Ovary (tissue), 10 donors: ENCODE measurements at places on chromosomes 6 and 20. TPM values are rescaled to one million over a fixed set of nuclear protein-coding genes. Genes with fewer than 3 reads are reported as not detected.
A peak's percentile ranks its signal among the peaks of the same experiment; 100 is the strongest.

Gene CSNK2A1
- total RNA-seq, result 97.7 TPM

- H3K27me3 ChIP-seq, result no peaks in the 10 kb centered on the region
- peaks cover 21% of the 10 kb centered on the region for H3K4me1 ChIP-seq
- H3K27ac ChIP-seq, result peak overlapping the region; percentile 79
- DNase-seq, result no peak
- no peak overlapping the region for H3K4me3 ChIP-seq
These were observed 62.5 kb upstream of the PTGIS start for GRCh38 chr20:49630396-49630951.

GRCh38 chr6:30494291-30494861, 5.1 kb downstream of the HLA-E start:
- DNase-seq, result no peak
- H3K27ac ChIP-seq, result no peak overlapping the region
- H3K4me3 ChIP-seq, result no peak overlapping the region
- peaks cover 4% of the 10 kb centered on the region for H3K4me1 ChIP-seq
- no peaks in the 10 kb centered on the region for H3K36me3 ChIP-seq

GRCh38 chr6:46016063-46016608, 476 bp upstream of the CLIC5 start:
- DNase-seq, result no peak
- H3K36me3 ChIP-seq, result no peaks in the 10 kb centered on the region

DNA sequence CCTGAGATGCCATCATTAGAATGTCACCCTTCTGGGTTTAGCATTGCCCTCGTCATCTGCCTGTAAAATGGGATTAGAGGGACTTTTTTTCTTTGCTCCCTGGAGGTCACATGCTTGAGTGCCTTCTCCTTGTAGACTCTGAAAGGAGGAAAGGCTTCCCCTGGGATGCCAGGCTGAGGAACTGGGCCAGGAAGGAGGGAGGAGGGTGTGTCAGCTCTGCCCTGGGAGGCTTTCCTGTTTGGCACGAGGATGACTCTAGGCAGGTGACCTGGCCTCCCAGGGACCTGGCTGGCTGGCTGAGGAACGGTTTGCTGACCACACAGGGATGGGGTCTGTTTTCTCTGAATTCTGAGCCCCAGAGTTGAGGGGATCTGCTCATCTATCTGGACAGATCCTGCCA, 137.9 kb upstream of the RNF24 start:
- H3K27ac ChIP-seq, result no peak overlapping the region
- H3K4me3 ChIP-seq, result no peak overlapping the region
- H3K27me3 ChIP-seq, result no peaks in the 10 kb centered on the region
- no peaks in the 10 kb centered on the region for H3K36me3 ChIP-seq

DNA sequence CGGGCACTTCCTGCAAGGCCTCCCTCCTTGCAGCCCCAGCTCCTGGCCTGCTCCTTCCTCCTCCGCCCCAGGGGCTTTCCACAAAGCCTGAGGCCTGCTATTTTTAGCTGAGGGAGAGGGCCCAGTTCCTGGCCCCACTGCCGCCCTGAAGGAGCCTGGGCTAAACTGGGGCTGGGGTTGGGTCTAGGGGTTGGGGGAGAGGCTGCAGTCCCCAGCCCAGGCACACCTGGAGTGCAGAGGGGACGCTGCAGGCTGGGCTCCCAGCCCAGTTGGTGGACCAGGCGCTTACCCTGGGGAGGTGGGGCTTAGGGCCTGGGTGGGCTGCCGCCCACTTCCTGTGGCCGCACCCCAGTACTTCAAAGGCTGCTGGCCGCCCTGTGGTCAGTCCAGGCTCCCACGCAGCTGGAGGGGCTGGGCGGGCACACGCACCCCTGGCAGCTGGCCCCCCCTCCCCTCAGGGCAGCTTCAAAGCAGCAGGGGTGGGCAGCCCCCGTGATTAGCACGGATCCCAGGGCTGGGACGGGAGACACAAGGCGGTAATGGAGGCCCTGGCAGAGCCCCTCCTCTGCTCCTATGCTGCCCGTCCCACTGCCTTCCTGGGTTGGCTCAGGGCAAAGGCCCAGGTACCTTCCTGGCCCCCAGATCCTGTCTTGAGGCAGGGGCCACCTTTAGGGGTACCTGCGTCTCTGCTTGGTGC, 7.1 kb upstream of the ABHD16B start:
- H3K4me1 ChIP-seq, result peaks cover 43% of the 10 kb centered on the region
- peak overlapping the region; percentile 78 for H3K27ac ChIP-seq
- H3K4me3 ChIP-seq, result peak overlapping the region; percentile 14
- DNase-seq, result peak; percentile 62

Gene CLVS2
- not detected for total RNA-seq

DNA sequence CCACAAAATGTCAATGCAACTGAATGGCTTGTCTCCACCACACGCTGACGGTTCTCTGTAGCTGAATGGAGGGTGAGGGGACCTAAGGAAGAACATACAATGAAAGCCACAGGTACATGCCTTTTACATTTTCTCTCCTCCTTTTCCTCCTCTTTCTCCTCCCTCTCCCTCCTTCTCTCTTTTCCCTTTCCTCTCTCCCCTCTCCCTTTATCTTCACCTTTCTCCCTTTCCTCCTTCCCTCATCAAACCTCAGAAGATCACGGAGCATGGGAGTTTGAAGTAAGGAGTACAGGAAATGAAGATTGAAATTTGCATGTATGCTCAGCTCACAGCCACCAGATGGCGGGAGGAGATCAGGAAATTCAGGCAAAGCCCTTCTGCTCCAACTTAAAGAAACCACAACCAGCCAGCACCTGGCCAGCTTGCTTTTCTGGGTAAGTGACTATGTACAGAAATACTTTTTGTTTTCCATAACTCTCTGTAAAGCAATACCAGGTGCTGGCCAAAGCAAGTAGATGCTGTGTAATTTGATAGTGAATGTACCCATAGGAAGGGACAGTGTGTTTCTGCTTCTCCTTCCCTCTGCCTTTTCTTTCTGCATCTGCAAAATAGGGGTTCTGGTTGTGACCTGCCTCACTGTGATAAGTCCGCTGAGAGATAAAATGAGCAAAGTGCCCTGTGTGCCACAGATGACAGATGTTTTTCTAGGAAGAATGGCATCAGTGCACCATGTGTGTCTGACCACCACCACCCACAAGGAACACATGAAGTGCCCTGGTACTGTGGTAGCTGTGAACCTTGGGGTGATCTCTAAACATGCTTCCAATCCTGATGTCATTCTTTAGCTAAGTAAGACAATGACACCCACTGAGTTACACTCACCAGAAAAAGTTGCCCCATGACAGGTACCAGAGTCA, 18.6 kb upstream of the FOXO3 start:
- no peak overlapping the region for H3K4me3 ChIP-seq
- no peak overlapping the region for H3K27ac ChIP-seq
- peak; percentile 78 for DNase-seq
- no peaks in the 10 kb centered on the region for H3K36me3 ChIP-seq
- H3K4me1 ChIP-seq, result no peaks in the 10 kb centered on the region
- H3K27me3 ChIP-seq, result no peaks in the 10 kb centered on the region
